ENCODE measurements at places on chromosomes 6 and 20. TPM values are rescaled to one million over a fixed set of nuclear protein-coding genes. Genes with fewer than 3 reads are reported as not detected.

DNA sequence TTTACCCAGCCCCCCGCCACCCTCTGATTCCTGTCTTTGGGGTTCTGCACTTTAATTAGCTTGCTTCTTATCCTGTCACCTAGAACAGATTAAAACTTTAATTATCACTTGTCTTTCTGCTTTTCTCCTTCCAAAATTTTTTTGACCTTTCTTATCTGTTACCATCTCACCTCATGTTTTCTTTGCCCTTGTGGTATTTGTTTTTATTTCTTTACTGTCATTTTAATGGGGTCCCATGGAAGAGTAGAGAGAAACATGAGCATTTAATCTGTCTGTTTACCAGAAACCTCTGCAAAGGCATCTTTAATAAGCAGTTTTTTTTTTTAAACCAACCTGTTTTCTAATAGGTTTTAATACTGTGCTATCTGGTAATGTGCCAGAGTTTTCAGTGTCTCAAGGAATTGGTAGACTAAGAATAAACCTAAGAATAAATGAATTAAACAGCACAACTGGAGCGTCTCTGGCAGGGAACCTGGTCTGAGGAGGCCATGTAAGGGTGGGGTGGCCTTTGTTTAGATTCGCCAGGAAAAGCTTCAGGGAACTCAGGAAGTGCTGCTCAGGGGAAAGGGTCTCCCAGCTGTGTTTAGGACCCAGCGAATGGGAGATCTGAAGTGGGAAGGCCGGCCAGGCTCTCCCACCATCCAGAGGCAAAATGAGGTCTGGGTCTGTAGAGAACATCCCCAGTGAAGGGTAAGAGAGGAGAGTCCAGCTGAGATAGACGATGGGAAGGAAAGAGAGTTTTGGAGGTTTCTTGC lies 69.8 kb downstream of the ARID1B start:
- peak overlapping the region; percentile 87 for H3K27ac ChIP-seq
- peaks cover 60% of the 10 kb centered on the region for H3K4me1 ChIP-seq
- H3K27me3 ChIP-seq, result no peaks in the 10 kb centered on the region

- H3K4me3 ChIP-seq, result no peak overlapping the region
- H3K27ac ChIP-seq, result no peak overlapping the region
- DNase-seq, result no peak
- H3K36me3 ChIP-seq, result peaks cover 2% of the 10 kb centered on the region
- peaks cover 8% of the 10 kb centered on the region for H3K4me1 ChIP-seq
Observed at GRCh38 chr20:24657878-24658620, 188.6 kb downstream of the SYNDIG1 start.

OLIG3 gene
- 0.12 TPM for total RNA-seq

GRCh38 chr6:146891615-146892265 lies 293.0 kb downstream of the ADGB start:
- H3K4me3 ChIP-seq, result no peak overlapping the region
- no peaks in the 10 kb centered on the region for H3K4me1 ChIP-seq
- peaks cover 4% of the 10 kb centered on the region for H3K27me3 ChIP-seq
- H3K27ac ChIP-seq, result no peak overlapping the region
- no peak for DNase-seq

GRCh38 chr6:36221674-36222073 lies 25.1 kb downstream of the BRPF3 start:
- peaks cover 4% of the 10 kb centered on the region for H3K36me3 ChIP-seq
- H3K27me3 ChIP-seq, result no peaks in the 10 kb centered on the region
- peaks cover 8% of the 10 kb centered on the region for H3K4me1 ChIP-seq
- no peak overlapping the region for H3K27ac ChIP-seq

LY6G5B gene
- 32.7 TPM for total RNA-seq

DNA sequence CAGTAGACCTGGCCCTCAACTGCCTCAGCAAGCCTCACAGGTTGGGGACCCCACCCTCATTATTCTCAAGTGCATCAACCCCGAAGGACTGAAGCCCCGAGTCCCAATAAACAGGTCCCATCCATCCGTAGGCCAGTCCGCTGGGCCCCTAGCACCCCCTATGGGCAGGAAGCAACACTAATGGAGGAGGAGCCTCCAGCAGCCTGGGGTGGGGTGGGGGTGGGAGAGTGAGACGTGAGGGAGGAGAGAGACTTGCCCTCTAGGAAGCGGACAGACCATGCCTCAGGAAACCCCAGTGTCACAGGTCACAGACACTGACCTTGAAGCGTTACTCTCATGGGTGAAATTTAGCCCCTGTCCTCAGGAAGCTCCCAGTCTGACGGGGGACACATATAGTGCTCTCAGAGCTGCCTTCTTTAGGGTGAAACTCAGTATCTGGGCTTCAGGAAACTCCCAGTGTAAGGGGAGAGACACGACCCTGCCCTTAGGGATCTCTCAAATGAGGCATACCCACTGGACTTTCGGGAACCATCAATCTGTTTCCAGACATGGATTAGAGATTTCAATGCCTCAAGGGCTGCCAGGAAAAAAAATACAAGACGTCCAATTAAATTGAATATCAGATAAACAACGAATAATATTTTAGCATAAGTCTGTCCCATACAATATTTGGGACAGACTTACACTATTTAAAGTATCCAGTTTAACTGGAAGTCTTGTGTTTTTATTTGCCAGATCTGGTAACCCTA lies 125.8 kb downstream of the MRPL14 start:
- H3K4me3 ChIP-seq, result peak overlapping the region; percentile 76
- H3K36me3 ChIP-seq, result no peaks in the 10 kb centered on the region
- H3K27me3 ChIP-seq, result peaks cover 51% of the 10 kb centered on the region
- no peak overlapping the region for H3K27ac ChIP-seq
- H3K4me1 ChIP-seq, result peaks cover 8% of the 10 kb centered on the region

USP49 gene
- 2.1 TPM for total RNA-seq

GRCh38 chr6:134145786-134146185 lies 93.4 kb upstream of the SLC2A12 start:
- peaks cover 8% of the 10 kb centered on the region for H3K27me3 ChIP-seq
- H3K4me3 ChIP-seq, result no peak overlapping the region
- H3K36me3 ChIP-seq, result peaks cover under 1% of the 10 kb centered on the region

Data from T-helper 17 cell (primary cell).